ENCODE measurements at places on chromosomes 2 and 18.

- DNase-seq: no peak
These were observed 59.4 kb downstream of the ADD2 start for GRCh38 chr2:70708376-70709199.

DNA sequence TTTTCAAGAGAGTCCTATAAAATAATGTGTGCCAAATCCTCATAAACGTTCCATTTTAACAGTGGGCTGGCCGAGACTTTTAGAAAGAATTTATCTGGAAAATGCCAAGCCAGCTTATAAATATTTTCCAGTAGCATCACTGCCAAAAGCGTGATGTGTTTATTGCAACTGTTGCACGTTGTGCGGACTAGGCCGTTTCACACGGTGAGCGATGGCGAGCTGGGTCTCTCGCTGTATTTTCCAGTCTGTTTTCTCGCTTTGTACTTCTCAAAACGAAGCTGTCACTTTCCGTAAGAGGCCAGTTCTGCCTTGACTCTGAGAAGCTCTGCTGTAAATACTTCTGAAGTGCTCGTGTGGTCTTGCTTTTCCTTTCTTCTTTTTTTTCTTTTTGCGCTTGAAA lies 65.0 kb upstream of the ZNF236 start:
- DNase-seq: no peak

DNA sequence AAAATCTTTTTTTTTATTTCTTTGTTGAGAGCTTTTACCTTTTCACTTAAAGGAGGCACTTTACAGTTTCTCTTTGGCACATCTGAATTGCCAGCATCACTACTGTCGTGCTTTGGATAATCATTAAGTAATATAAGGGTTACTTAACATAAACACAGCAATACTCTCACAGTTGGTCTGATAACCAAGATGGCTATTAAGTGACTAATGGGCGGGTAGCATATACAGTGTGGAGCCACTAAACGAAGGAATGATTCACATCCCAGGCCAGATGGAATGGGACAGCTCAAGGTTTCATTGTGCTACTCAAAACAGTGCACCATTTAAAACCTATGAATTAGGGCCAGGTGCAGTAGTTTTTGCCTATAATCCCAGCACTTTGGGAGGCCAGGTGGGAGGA lies 28.1 kb downstream of the USP37 start:
- DNase-seq: no peak

DNA sequence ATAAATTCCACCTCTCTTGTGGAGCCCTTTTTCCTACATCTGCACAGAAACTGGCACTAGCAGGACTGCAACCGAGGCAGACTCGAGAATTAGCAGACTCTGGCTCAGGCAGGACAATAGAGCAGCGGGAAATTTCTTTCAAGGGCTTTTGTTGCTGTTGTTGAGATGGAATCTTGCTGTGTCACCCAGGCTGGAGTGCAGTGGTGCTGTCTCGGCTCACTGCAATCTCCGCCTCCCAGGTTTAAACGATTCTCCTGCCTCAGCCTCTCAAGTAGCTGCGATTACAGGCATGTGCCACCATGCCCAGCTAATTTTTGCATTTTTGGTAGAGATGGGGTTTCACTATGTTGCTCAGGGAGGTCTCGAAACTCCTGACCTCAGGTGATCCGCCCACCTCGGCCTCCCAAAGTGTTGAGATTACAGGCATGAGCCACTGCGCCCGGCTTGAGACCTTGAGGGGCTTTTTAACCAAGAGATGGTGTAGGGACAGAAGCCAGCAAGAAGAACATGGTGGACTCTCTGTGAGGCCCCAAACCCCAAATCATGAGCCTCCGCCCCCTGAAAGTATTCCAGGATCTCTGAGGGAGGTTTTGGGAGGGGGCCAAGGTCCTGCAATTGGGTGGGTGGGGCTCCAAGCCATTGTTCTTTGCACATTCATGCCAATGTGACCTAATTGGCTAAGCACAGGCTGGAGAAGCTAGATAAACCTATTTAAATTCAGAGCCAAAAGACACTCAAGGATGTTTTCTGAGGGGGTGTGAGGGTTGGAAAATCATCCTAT lies 68.4 kb upstream of the MSH2 start:
- DNase-seq: no peak

DNA sequence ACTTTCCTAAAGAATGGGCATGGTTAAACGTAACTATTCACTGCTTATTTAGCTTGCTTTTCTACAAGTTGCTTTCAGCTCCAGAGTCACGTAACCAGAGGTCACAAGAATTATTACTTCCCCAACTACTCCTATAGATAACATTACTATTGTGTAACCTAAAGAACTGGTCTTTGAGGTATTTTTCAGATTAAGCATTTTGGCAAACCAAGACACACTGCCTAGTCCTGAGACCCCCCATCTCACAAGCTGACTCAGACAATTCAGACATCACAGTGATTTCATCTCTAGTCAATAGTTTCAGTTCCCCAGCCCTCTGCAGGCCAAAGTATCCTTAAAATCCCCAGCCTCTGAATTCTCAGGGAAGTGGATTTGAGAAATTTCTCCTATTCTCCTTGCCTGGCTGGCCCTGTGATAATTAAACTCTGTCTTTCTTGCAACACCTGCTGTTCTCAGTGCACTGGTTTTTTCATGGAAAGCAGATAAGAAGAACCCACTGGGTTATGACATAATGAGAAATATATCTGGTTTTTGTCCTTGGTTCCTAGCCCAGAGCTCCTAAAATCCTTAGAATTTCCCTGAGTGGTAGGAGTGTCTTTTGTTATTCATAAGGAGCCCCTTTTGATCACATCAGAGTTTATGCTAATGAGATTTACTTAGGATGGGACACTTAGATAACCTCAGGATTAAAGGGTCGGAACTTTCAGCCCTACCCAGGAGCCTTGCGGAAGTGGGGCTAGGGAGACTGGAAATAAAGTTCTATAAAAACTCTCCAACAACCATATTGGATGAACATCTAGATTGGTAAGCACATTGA lies 1310.8 kb upstream of the CHAC2 start:
- DNase-seq: no peak

DNA sequence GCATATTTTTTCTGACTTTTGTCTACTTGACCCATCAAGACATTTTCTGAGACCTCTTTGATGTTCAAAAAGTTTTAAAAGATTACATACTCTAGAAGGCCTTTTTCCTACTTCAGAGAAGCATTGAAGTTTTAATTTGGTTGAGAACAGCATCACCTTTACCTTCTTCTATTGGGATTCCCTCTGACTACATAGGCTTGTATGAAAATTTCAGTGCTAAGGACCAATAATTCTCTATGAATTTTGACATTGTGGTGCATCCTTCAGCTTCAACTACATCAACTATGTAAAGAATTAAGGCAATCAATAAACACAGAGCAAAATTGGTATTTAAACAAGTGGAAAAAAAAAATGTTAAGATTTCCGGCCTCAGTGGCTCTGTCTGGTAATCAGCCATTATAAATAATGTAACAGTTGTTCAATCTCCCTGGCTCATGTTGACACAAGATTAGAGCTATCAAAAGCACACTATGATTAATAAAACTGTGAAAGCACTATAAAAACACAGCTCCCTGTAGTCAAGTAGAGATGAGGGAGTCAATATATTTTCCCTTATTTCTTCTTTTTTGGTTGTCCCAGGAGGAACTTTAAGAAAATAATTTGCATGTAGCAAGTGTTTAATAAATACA lies 627.0 kb upstream of the SYT4 start:
- no peak for DNase-seq

GRCh38 chr2:159926695-159927094 lies 128.7 kb upstream of the CD302 start:
- no peak for DNase-seq

- DNase-seq: no peak
These were observed 687.0 kb downstream of the BCL11A start for GRCh38 chr2:59866436-59866835.

DNA sequence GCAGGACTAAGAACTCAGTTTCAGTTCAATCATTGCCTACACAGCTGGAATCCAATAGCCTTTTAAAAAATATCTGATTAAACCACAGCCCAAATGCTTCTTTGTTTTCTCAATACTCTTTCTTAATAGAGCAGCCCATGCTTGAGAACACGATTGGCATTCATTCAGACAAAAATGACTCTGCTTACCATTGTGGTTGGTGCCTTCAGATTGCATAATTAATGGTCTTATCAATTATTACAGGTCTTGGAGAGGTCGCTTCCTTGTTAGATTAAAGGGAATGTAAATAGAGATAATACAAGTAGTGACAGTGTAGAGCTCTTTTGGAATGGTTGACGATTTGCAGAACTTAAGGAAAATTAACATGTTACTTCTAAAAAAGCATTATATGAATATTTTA lies 107.2 kb downstream of the RNF152 start:
- no peak for DNase-seq

- no peak for DNase-seq
These were observed 140.7 kb downstream of the ESCO1 start for GRCh38 chr18:21459706-21460286.

DNA sequence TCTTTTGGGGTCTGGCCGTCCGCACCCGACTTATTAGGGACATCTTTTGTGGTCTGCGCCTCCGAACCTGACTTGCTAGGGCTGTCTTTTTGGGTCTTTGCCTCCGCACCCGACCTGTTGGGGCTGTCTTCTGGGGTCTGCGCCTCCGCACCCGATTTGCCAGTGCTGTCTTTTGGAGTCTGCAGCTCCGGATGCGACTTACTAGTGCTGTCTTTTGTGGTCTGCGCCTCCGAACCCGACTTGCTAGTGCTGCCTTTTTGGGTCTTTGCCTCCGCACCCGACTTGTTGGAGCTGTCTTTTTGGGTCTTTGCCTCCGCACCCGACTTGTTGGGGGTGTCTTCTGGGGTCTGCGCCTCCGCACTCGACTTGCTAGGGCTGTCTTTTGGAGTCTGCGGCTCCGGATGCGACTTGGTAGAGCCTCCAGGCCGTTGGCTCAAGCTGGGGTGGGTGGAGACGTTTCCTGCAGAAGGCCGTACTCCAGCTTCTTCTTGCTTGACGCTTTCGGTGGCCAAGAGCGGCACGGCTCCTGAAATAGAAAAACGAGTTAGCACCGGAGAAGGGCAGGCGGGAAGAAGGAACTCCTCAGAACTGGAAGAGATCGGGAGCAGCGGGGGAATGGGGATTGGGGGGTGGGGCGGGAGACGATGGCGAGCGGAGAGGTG lies 498 bp downstream of the TGOLN2 start:
- no peak for DNase-seq

GRCh38 chr2:164976301-164976700 lies 21.0 kb upstream of the SLC38A11 start:
- no peak for DNase-seq

DNA sequence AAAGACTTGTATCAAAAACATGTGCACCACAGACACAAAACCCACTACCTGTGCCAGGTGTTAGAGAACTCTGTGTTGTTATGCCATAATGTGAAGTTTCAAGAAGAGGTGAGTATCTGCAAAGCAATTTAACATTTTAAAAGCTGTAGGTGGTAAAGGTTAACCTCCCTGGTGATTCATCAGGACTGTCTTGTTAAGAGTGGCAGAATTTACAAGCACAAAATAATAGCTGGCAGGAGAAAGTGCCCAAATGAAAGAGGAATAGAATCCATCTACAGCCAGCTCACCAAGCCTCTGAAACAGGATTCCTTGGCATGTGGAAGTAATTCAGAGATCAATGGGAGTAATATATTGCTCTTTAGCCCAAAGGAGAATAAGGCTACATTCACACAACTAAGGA lies 230.7 kb downstream of the AFF3 start:
- DNase-seq: no peak

GRCh38 chr18:61664419-61665084 lies 228.3 kb downstream of the RNF152 start:
- DNase-seq: no peak

DNA sequence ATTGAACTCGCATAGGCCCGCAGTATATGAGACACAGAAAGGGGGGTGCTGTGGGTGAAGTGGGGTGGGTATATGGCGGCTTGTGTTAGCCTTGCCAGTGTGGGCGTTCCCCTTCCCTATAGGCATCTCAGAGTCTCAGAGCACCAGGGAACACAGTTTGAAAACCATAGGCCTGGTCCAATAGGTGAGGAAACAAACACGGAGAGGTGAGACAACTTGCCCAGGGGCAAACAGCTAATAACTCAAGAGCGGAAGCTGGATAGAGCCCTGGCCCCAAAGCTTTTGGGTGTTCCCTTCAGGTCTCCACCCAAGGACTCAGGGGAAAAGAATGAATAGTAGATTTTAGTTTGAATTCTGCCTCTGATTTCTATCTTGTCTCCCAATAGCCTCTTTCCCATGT lies 7.9 kb downstream of the LIPG start:
- no peak for DNase-seq

- no peak for DNase-seq
These were observed 40.6 kb upstream of the FOSL2 start for GRCh38 chr2:28352104-28352503.

DNA sequence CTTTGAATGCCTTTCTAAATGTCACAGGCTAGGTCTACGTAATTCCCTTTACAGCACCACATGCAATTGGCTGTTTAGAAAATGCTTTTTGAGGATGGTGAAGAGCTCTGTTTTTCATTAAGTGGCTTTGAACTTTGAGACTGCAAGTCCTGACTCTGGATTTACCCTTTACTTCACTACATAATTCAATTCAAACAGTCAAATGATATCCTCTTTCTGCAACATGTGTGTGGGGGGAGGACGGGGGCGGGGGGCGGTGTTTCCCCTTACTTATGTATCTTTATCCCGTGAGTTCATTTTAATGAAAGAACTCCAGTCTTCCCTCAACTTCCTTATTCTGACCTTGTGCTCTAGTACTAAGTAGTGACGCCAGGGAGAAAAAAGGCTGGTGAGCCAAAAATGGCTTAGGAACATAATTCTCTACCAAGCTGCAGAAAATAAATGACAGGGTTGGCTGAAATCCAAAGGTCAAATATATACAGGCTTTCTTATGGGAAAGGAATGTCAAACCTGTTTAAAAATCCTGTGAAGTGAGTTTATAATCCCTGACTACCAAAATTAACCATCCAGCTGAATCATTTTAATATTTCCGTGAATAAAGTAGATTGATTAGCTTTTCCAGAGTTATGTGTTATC lies 119.6 kb downstream of the SLC8A1 start:
- DNase-seq: no peak

DNA sequence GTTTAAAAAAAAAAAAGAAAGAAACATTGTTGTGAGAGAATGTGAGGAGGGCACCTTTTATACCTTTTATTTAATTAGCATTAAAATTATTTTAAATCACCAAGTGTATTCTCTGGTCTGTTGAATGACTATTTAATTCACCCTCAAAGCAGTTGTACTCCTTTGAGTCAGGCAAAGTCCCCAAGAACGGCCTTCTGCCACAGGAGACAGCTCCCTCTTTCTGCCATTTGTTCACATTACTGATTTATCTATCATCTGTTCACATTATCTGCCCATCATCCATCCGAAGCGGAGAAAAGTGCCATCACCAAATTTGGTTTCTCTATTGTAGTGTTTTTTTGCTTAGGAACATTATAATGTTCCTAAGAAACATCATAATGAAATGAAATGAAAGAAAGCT lies 240.7 kb upstream of the DPP10 start:
- DNase-seq: no peak
